ENCODE measurements at places on chromosomes 5 and 9.

DNA sequence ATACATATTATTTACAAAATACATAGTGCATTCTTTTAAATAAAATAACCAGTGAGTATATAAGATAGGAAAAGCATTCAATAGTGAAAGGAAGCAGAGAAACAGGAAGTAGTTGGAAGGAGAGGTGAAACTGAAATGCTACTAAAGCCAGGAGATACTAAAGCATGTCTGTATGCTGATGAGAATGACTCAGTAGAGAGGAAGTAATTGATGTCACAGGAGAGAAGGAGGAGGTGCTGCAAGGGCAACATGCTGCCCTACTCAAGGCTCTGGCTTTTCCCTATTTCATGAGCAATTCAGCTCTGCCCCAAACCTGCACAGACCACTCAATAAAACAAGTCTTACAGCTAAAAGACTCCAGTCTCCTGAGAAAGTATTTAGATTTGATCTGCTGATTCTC, 108.5 kb upstream of the TXNDC8 start:
- DNase-seq, result no peak

- no peak for DNase-seq
Observed at GRCh38 chr5:19002111-19002510, 985.9 kb downstream of the CDH18 start.

GRCh38 chr9:99827244-99827643, 5.6 kb downstream of the NR4A3 start:
- DNase-seq, result no peak

- DNase-seq, result no peak
Observed at GRCh38 chr9:31445960-31446359, 938.5 kb upstream of the ACO1 start.

DNA sequence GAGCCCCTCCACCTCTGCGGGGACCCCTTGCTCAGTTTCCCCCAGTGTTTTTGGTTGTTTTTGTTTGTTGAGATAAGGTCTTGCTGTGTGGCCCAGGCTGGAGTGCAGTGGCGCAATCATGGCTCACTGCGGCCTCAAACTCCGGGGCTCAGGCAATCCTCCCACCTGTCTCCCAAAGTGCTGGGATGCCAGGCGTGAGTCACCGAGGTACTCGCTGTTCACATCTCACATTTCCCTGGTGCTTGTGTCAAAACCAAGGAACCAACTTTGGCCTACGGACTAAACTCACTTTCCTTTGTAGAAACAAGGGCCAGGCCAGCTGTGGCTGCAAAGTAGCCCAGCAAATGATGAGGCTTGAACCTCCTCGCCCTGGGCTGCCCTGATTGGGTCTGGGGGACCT, 9.7 kb upstream of the AJM1 start:
- no peak for DNase-seq

DNA sequence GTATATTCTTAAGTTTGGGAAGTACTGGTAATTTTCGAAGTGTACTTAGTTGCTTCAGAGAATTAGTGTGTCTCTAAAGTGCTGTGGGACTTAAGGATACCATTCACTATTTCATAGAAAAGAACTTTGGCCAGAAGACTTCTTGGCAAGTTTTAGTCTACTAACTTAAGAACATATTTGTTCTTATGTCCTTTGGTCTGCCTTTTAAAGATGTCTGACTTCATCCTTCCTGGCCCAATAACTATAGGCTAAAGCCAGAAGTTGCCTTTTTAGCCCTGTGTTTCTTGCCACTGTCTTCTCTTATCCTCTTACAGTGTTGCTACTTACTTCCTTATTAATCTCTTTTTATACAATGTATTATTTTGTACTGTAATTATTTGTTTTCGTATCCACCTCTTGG, 6.3 kb downstream of the RBM27 start:
- DNase-seq, result no peak

DNA sequence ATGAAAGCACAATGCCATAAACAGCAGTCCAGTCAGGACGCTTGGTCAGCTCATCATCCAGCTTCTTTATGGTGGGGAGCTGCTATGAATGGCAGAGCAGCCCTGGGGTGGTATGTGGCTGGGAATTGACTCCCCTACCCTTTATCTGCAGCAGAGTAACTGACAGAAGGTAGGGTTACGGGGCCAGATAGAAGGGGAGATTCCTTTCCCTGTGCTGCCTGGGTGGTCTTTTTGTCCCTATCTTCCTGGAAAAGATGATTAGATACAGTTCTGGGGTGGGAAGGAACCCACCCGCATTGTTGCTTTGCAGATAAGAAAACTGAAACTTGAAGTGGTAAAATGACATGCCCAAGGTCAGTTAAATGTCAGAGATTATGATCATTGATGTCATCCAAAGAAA, 405.5 kb downstream of the ARHGEF28 start:
- DNase-seq, result no peak

DNA sequence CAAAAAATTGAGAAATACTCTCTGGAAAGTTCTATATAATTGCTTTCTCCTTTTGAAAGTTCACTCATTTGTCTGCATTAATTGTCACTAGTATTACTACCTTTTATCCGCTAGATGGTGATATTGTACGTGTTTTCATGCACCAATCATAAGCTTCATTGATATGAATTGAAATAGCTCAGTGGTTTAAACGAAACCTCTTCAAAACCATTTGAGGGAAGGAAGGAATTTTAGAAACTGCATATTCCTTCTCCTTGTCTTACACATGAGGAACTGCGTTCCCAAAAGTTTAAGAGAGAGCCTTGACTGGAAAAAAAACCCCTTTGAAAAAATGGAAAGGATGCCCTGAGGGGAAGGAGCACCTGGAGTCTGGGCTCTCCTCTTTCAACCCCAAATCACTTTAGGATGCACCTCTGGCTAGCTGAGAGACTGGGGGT, 98.6 kb downstream of the YTHDC2 start:
- DNase-seq, result peak; percentile 46

DNA sequence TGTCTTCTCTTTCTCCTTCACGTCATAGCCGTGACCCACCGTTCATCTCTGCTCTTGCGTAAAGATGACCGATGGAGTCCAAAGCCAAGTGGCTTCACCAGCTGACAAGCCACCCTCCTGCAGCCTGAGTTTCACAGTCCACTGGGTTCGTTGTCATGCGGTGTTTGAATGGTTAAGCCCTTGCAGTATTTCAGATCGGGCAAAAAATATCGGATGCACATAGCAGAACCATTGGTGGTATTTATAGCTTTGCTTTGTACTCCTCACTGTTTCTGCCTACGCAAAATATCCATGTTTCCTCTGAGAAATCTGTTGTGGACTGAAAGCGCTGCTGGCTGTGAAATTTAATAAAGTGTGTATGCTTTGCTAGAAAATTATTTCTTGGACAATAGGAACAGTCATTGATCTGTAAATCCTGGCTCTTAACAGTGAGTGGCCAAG, 34.5 kb upstream of the NCS1 start:
- DNase-seq, result no peak

DNA sequence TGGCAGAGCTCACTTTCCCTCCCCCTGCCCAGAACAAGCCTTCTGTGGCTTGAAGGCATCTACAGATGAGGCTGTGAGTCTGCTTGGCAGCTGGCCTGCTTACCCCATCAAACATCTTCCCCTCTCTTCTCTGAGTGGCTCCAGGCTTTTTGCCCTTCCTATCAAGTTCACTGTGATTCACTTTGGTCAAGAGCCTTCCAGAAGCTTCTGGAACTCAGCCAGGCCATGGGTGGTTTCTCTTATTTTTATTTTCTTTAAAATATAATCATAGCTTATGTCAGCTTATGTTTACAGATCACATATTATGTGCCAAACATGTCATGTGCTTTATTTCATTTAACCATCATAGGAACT, 267.0 kb downstream of the SEC61B start:
- DNase-seq, result no peak

DNA sequence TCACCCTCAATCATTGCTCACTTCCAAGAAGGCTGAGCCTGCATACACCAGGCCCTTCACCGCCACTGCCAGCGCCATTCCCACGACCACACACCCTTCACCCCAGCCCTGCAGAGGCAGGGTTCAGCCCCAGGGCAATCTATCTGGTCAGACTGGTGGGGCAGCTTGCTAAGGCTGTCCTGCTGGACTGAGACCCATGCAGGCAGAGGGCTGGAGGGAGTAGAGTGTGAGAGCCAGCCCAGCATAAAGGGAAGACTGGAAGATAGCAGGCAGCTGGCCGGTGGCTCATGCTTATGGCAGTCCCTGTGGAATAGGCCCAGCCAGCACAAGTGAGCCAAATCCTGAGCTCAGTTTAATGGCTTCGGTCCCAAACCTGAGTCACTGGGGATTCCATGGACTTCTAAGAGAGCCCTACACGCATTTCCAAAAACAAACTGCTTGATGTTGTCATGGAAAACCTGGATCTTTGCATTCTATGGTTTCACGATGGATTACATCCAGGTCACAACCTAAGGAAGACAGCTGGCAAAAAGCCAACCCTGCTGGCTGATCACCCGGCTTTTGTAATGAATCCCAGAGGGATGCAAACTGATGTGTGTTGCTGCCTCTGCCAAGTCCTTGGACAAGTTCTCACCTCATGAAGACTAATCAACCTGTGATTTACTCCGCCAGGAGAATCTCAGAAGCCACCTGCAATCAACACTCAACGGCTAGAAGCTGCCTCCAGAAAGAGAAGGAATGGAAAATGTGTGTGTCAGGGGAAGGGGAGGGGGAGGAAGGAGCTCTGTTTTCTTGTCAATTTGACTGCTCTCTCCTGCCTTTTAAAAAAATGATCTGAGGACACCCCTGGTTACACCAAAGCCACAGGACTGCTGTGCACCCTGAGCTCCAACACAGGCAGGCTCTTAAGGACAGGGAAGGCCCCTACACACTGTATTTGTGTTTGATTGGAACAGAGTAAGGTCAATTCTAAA, 143.6 kb downstream of the LHFPL2 start:
- DNase-seq, result no peak
